ENCODE measurements at places on chromosomes 4 and X.

GRCh38 chr4:101171747-101172146 lies 175.6 kb downstream of the PPP3CA start:
- no peak for DNase-seq

- DNase-seq: no peak
These were observed 53.7 kb downstream of the CHM start for GRCh38 chrX:85993539-85994197.

GRCh38 chr4:99863804-99864203 lies 30.4 kb downstream of the LAMTOR3 start:
- no peak for DNase-seq

DNA sequence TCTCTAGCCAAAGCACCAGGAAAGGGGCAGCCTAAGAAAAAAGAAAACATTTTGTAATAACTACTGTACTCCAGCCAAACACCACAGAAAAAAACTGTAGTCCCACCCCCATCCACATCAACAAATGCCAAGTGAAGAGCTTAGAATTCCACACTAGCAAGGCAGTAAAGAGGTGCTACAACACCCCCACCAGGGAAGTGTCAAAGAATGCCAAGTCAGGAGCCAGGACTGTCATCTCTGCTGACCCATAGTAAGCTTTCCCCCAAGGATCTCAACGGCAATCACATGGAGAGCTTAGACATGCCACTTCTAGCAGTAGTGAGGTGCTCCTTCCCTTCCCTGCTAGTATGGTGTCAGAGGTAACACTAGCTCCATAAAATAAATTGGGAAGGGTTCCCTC lies 34.4 kb upstream of the CCDC160 start:
- no peak for DNase-seq

DNA sequence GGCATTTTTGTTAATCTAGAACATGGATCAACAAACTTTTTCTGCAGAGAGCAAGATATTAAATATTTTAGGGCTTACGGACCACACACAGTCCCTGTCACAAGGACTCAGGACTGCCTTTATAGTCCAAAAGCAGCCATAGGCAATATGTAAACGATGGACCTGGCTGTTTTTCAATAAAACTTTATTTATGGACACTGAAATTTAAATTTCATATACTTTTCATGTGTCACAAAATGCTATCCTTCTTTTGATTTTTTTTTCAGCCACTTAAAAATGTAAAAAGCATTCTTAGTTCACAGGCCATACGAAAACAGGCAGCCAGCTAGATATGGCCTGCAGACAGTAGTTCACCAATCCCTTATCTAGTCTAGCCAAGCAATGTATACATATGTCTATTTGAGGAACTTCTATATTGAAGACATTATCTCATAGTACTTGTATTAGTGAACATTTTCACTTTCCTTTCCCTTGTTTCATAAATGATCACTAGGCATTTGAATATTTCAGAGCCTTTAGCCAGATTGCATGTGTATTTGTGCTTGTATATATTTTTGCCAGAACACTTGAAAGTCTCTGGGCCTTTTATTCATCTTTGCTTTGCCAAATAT lies 350.9 kb downstream of the RPA4 start:
- no peak for DNase-seq

Measured in activated CD8-positive, alpha-beta memory T cell treated with anti-CD3 and anti-CD28 coated beads for 4 hours (primary cell).